ENCODE measurements at places on chromosomes 11 and 22.

GRCh38 chr11:106594751-106595351 is 423.4 kb downstream of the GUCY1A2 start:
- no peak for DNase-seq

DNA sequence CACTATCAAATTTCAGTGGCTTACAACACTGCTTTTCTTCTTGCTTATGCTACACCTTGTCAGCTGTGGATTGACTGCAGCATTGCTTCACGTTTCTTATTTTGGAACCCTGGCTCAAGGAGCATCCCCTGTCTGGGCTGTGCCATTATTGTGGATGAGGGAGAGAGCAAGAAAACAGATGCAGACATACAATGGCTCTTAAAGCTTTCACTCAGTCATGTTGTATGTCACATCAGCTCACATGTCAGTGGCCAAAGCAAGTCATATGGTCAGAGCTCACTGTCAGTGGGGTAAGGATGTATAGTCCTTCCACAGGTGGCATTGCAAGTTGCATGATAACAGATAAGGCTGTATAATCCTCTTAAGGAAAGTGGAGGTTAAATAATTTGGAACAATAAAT is 10.0 kb downstream of the ARHGEF12 start:
- DNase-seq = no peak

DNA sequence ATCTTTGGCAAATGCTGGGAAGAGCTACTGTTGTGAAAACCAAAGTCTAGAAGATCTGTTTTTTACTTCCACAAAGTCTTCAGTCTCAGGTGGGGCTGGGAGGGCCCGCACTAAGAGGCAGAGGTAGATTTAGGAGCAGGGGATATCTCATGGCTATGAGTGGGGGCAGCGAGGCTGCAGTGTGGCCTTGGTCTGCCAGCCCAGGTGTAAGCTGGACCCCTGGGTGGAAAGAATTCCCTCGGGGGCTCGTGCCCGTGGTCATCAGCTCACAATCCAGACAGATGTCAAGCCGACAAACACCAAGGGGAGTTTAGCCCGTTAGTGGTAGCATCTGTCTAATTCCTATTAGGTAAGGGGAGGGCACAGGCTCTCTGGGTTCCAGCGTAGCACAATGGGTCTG is 9.0 kb downstream of the PKNOX2 start:
- no peak for DNase-seq

GRCh38 chr11:65563601-65564000 is 5.4 kb upstream of the LTBP3 start:
- DNase-seq = no peak

- no peak for DNase-seq
Observed at GRCh38 chr11:65412271-65413076, 10.1 kb upstream of the NEAT1 start.

GRCh38 chr11:82082976-82083375 is 650.7 kb downstream of the FAM181B start:
- no peak for DNase-seq

GRCh38 chr11:17735818-17736578 is 1.4 kb downstream of the KCNC1 start:
- DNase-seq = no peak

- DNase-seq = peak; percentile 78
Observed at GRCh38 chr22:28917747-28918549, 34.6 kb downstream of the ZNRF3 start.

- DNase-seq = no peak
Observed at GRCh38 chr11:36469881-36470802, 39.9 kb downstream of the TRAF6 start.

DNA sequence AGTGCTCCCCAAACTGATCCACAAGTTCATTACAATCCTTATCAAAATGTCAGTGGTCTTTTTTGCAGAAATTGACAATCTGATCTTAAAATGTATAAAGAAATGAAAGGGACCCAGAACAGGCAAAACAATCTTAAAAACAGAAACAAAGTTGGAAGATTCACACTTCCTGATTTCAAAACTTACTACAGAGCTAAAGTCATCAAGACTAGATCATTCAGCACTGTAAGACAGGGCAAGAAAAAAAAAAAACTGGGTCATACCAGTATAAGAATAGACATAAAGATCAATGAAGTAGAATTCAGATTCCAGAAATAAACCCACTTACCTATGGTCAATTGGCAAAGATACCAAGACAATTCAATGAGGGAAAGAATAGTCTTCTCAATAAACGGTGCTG is 4.5 kb upstream of the STK33 start:
- no peak for DNase-seq

DNA sequence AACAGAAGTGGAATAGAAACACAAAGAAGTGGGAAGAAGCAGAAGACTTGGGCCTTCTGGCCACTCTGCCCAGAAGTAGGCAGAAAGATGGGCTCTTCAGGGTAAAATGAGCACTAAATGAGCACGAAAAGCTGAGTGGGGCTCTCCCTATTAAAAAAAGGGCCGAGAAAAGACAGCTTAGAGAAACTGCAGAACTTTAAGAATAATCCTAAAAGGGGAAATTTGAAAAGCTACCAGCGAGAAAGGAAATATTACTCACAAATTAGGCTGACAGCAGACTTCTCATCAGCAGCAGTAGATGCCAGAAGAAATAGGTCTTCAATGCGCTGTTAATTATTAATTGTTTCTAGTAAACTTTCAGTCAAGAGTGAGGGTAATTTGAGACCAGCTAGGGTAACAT is 78.2 kb downstream of the UVRAG start:
- no peak for DNase-seq

DNA sequence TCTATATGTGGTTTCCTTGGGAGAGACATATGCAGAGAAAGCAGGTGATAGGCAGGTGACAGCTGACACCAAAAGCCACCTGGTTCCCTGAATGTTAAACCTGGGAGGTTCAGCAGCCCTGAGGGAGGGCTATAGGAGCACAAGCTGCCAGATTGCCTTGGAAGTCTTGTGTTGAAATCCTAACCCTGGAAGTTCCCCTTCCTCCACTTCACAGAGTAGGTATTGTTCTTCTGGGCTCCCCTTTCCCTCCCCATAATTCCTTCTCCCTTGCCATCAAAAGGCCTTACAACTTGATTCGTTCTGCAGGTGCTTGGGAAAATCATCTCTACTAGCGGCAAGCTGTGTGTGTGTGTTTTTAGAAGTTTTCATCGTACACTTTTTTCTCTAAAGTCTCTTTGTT is 5.4 kb downstream of the LDLRAD3 start:
- DNase-seq = no peak

GRCh38 chr11:71172680-71173079 is 79.7 kb downstream of the SHANK2 start:
- DNase-seq = no peak

DNA sequence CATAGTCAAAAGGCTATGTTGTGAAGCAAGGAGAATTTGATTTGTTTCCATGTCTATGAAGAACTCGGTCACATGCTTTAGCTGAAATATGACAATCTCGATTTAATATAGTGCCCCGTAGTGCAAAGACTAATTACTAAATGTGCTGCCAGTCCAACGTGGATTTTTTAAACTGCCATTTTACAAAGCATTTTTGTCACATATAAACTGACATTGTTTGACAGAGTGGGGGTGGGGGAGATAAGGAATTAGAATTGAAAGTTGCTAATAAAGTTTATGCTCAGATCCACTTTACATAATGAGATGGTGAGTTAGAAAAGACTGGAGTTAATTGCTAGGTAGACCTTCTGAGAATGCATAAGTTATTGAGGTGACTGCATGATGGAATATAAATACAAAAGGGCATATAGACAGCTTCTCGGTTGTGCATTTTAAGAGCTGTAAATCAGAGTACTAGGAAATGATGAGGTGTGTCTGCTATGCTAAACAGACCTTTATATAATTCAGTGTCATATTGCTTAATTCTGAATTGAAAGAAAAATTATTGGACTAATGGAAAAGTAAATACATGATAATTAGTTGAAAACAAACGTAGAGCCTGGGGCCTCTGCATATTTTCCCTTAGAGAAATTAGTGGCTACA is 158.9 kb upstream of the MTNR1B start:
- no peak for DNase-seq

- no peak for DNase-seq
Observed at GRCh38 chr11:111823629-111824028, 47.8 kb downstream of the ALG9 start.

- no peak for DNase-seq
Observed at GRCh38 chr22:40334899-40335298, 11.4 kb upstream of the ADSL start.

DNA sequence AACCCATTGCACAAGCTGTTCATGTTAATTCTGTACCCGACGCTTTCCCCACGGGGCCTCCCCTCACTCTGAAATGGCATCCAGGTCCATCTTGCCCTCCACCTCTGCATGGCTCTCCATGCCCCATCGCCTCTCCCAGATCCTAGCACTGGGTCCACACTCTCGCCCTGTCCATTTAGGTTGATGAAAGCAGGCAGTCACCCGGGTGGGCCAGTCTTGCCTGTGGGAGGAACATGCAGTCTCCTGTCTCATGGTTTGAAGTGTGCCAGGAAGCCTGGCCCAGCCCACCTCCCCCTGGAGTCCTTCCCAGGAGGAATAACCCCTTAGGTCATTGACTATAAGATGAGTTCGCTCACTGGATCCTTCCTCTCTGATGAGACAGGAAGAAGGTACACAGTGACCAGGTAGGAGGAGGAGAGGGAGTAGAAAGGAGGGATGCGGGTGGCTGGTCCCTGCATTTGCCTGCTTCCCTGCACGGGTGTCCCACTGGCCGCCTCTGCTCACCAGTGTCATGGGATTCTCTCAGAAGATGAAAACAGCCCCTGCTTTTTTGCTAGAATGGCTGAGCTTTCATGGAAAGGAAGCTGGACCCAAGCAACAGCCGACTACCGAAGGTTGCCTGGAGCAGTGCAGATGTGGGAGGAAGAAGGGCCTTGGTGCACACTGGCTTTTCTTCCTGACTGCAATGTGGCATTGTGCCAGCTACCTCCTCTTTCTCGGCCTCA is 6.8 kb downstream of the TMEM121B start:
- DNase-seq = no peak

GRCh38 chr22:39437791-39438704 is 18.8 kb upstream of the MGAT3 start:
- no peak for DNase-seq

DNA sequence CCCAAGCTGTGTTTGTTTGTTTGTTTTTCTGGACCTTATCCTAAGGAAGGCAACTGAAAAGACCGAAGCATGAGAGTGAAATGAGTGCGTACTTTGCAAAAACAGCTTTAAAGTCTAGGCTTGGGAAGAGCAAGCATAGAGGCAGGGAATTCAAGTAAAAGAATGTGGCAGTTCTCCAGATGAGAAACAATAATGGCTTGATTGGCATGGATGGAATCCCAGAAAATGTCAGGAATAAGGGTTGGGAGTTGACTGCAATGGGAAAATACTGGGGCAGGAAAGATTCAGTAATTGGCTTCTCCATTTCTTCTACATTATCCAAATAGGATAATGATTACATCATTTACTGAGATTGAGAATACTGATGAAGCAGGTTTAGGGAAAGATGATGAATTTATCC is 17.5 kb downstream of the SAAL1 start:
- DNase-seq = no peak

GRCh38 chr11:88535266-88535665 is 197.7 kb upstream of the CTSC start:
- DNase-seq = no peak

DNA sequence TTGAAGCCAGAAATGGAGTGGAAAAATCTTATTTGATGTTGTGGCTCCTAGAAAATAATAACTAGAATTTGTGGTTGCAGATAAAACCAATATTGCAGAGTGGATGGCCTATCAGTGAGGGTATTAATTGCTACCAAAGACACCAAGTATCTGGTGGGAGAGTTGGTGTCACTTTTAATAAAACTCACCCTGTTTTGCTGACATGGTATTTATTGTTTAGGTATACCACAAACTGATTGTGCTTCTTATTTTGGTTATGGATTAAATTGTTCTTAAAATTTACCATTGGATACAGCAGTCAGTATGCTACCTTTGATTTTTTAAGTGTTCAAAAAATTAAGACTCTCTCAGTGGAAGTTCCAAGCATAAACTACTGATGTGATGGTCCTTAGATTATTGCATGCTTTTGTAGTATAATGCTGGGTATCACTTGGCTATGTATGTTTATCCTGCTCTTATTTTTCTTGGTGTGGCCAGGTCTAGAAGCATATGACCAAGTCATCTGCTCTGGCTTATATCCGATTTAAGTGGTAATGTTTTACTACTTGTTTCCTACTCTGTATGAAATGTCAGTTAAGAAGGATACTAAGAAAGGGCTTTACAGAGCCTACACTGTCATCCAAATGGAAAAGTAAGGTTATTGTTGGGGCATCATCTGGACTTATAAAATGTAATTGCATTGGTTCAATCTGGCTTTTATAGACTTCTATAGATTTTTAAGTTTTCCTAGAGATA is 101.6 kb downstream of the ARHGAP42 start:
- no peak for DNase-seq

DNA sequence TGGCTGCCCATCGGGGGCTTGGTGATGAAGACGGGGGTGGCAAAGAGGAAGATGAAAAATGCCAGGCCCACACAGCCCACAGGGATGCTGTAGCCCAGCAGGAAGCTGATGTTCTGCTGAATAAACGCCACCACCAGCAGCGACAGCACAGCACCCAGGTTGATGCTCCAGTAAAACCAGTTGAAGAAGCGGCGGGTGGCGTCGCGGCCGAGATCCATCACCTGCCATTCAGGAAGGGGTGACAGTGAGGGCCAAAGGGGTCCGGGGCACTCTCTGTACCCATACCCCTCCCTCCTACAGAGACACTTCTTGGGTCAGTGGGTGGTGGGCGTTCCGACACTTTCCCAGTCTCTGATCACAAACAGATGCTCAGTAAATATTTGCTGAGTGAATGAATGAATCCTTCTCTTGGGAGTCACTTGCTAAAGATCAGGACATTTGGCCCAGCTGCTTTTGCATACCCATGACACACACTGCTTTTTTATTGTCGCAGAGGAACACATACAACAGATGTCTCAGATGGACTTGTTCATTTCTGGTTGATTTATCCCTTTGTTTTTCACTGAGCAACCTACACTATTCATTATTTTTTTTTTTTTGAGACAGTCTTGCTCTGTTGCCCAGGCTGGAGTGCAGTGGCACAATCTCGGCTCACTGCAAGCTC is 5.2 kb downstream of the SLC15A3 start:
- no peak for DNase-seq

GRCh38 chr11:60204922-60205321 is 22.0 kb upstream of the MS4A6A start:
- no peak for DNase-seq

- peak; percentile 24 for DNase-seq
Observed at GRCh38 chr11:92311616-92312449, 87.2 kb downstream of the FAT3 start.

DNA sequence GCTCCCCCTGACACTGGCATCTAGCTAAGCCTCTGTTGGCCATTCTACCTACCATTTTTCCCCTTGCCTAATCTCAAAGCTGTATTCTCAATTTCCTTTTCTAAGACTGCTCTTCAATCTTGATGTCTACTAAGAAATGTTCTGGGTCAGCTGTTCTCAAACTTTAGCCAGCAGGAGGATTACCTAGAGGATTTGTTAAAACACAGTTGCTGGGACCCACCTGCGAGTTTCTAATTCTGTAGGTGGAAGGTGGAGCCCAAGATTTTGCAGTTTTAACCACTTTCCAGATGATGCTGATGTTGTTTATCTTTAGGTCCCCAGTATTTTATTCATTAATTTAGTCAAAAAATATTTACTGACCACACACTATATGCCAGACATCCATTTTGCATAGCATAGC is 9.3 kb upstream of the ARHGAP42 start:
- DNase-seq = no peak
